ENCODE measurements at places on chromosomes 11 and 22. TPM values are rescaled to one million over a fixed set of nuclear protein-coding genes. Genes with fewer than 3 reads are reported as not detected.
A peak's percentile ranks its signal among the peaks of the same experiment; 100 is the strongest.

The CFAP300 gene
- 1.4 TPM for total RNA-seq

The SPDYC gene
- not detected for total RNA-seq

The CARD16 gene
- total RNA-seq, result 9.0 TPM

The CHEK2 gene
- 6.3 TPM for total RNA-seq

The ADM gene
- total RNA-seq, result 385 TPM

The TEAD1 gene
- 88.7 TPM for total RNA-seq

The OR4D5 gene
- total RNA-seq, result not detected

The OR52A5 gene
- not detected for total RNA-seq

The APOA4 gene
- total RNA-seq, result not detected

The TSSK2 gene
- not detected for total RNA-seq

DNA sequence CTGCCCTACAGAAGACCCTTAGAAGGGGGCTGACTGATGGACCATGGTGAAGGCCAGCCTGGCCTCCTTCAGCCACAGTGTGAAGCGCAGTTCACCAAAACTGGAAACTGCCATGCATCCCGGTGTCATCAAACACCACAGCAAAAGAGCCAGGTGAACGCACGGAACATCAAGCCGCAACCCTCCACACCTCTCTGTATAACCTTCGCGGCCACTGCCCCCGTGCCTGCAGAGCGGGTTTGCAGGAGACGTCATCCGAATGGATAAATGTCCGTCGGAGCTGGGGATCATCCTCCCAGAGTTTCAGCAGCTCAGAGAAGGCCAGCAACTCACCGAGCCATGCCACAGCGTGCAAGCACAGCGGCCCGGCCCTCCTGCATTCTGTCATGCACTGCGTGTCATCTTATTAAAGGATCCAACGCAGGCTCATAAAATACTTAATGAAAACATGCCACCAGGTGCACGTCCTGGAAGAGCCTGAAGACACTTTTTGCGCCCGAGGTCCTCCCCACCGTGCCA lies 309.9 kb downstream of the BRD1 start:
- no peak for DNase-seq

GRCh38 chr11:125343718-125344131 lies 152.3 kb downstream of the FEZ1 start:
- no peak for DNase-seq

- DNase-seq, result no peak
These were observed 487.8 kb downstream of the BUD13 start for GRCh38 chr11:116285026-116285425.

- no peak for DNase-seq
These were observed 296.9 kb downstream of the OPCML start for GRCh38 chr11:133235381-133235780.

- no peak for DNase-seq
These were observed 4.7 kb downstream of the ANO1 start for GRCh38 chr11:70082829-70083228.

- DNase-seq, result no peak
These were observed 12.5 kb downstream of the GDPD5 start for GRCh38 chr11:75513250-75513649.

GRCh38 chr22:39388261-39389011 lies 11.1 kb upstream of the TAB1 start:
- DNase-seq, result peak; percentile 93

- DNase-seq, result no peak
These were observed 77.6 kb downstream of the ENTHD1 start for GRCh38 chr22:39815932-39816331.

DNA sequence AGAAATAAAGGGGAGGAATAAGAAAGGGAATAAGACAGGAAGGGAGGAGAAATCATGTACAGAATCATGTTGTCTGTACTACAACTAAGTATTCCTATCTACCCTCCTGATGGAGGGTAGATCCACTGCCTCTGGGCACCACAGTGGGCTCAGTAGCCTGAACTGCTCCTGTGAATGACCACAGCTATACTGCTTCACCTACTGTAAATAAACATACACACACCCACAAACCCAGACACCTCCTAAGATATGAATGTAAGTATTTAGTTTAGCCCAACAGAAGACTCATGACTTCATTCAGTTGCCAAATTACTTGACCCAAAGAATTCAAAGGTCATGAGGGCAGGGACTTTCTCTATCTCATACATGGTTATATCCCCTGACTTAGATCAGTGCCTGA lies 177.3 kb upstream of the C11orf58 start:
- no peak for DNase-seq

- no peak for DNase-seq
These were observed 9.7 kb downstream of the MRGPRD start for GRCh38 chr11:68970921-68971636.

- DNase-seq, result no peak
These were observed 3.9 kb upstream of the NUP50 start for GRCh38 chr22:45159652-45160462.

GRCh38 chr11:1422481-1422880 lies 32.7 kb downstream of the BRSK2 start:
- no peak for DNase-seq

DNA sequence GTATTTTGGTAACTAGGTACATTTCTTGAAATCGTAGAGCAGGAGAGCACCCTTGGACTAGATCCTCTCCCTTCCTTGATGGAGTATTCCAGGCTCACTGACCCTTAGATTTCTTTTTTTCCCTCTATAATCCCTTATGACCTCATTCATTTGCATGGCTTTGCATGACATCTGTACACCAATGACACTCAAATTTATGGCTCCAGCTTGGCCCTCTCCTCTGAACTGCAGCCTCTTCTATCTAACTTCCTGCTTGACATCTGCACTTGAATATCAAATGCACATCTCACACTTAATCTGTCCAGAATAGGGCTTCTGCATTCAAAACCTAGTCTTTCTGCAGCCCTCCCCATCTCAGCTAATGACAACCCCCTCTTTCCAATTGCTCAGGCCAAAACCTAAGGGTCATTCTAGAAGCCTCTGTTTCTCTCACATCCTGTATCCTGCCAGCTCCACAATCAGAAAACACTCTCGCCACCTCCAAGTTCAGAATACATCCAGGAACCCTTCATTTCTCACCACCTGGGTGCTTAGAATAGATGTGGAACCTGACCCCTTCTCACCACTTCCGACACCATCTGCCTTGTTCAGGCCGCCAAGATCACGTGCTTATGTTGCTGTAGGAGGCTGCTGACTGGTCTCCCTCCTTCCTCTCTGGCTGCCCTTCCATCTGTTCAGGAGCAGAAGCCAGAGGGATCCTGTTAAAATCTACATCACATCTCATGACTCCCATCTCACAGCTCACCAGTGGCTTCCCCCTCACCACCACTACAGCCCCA lies 138.9 kb upstream of the MTNR1B start:
- DNase-seq, result no peak

- DNase-seq, result no peak
These were observed 1593.1 kb upstream of the TENM4 start for GRCh38 chr11:81033779-81034540.

GRCh38 chr22:36175892-36176291 lies 15.3 kb upstream of the APOL3 start:
- no peak for DNase-seq

GRCh38 chr22:30720263-30720837 lies 25.7 kb downstream of the OSBP2 start:
- no peak for DNase-seq

GRCh38 chr11:44990665-44991064 lies 40.0 kb upstream of the TP53I11 start:
- peak; percentile 7 for DNase-seq

- no peak for DNase-seq
These were observed 68.2 kb downstream of the MSANTD4 start for GRCh38 chr11:105953886-105954285.

DNA sequence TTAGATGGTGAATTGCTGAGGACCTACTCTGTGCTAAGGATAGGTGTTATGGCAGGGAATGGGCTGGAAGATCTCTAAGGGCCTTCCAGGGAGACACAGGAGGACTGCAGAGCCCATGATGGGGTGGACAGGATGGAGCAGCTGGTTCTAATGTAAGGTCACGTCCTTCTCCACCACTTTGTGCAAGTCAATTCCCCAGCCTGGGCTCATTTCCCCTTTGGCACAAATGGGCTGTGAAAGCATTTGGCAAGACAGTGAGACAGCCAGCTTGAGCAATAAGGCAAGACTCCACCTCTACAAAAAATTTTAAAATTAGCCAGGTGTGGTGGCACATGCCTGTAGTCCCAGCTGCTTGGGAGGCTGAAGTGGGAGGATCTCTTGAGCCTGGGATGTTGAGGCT lies 81.4 kb upstream of the THY1 start:
- DNase-seq, result no peak

DNA sequence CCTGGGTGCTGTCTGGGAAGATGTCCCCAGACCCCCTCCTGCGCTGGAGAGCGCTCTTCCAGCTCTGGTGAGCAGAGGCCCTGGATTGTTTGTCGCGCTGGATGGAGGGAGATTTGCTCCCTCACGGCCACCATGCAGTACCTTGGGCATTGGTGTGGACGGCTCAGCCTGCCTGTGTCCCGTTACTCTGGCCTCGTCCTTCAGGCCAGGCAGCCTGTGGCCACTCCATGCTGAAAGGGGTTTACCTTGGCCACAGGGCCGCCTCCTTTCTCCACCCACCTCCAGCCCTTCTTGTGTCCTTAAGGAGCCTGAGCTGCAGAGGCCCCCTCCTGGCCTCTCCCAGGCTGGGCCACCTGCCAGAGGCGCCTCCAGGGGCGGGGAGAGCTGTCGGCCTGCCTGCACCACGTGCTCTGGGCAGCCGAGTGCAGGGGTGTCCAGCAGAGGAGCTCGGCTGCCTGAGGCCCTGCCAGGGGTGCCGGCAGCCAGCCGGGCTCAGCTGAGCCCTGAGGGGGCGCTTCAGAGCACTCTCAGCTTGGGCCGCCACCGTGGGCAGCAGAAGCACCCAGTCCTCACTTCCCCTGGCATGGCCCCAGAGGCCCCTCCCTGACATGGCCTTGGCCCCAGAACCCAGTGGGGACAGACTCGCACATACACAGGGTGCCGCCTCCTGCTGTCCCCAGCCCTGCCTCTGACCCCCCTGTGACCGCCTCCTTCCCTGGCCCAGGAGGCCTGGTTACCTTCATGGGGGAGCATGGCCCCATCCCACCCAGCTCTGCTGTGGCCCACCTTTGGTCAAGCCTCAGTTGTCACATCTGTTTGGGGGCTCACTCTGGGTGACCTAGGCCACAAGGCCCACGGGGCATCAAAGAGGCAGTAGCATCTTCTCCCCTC lies 3.4 kb downstream of the CCND1 start:
- no peak for DNase-seq

DNA sequence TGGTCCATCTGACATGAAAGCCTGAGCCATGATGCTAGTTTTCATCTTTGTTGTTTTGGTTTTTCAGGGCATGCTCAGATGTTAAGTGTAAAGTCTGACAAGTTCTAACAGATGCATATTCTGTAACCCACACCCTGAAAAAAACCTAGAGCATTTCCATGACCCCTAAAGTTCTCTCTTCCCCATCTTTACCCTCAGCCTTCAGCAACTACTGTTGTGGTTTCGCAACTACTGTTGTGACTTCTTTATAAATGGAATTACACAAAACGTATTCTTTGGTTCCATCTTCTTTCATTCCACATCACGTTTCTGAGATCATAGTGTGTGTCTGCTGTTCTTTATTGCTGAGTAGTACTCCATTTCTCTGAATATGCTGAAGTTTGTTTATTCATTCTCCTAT lies 65.1 kb upstream of the LDLRAD3 start:
- no peak for DNase-seq

DNA sequence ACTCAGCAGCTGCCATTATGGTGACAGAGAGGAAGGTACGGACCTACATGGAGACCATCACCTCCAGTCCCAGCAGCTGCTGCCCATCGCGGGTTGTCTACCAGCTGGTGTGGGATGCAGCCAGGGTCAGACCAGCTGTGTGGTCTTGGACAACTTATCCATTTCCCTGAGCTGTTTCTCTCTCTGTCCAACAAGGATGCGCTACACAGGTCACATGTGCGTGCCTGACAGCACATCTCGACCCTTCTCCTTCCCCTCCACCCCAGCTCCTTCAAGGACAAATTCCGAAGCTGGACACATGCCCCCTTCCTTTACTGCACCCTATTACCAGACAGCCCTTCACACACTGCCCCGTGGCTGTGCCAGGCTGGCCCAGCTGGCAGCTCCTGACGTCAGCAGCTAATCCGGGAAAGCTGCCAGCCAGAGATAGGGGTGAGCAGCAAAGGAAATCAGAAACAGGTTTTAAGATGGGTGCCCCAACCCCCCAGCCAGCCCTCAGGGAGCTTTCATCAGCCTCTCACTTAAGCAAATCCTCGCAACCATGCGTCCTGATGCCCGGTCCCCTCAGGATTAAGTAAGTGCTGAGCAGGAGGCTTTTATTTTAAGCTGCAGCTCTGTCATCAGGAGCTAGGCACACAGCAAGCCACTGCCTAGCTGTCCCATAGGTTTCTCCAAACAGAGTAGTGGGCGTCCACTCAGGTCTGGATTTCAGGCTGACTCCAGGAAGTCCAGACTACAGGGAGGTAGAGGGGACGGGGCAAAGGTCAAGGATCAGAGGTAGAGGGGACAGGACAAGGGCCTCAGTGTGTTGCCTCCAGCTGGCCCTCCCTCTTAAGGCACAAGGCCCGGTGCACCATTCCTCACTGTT lies 20.3 kb downstream of the TEF start:
- DNase-seq, result no peak

DNA sequence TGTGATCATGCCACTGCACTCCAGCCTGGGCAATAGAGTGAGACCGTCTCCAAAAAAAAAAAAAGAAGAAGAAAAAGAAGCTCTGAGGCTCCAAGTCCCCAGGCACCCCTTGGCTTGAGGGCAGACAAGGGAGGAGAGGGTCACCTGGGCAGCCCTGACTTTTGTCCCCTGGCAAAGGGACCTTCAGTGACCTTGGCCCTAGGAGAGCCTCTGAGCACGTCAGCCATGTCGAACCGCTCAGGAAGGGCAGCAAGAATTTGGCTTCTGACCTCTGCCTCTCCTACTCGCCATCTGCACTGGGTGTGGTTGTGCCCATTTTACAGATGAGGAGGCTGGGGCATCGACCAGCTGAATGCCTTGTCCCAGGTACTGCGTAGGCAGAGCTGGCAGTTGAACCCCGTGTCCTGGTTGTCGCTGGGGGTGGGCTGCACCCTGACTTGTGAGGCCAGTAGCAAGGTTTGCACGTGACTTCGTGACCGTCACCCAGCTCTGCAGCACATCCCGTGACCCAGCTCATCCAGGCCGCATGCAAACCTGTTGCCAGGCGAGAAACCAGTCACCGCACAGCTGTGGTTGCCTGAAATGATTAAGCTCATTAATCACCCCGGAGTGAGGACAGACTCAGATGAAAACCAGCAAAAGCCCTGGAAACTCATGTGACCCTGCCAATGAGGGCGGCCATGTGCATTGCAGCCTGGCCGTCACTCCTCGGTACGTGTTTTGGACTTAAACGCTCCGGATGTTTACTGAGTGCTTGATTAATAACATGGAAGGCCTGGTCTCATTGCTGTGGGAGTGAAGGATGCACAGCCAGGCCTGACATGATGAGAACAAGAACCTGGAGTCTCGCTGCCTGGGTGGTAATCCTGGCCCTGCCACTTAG lies 47.7 kb upstream of the PPP6R3 start:
- peak; percentile 92 for DNase-seq
